ENCODE measurements at places on chromosomes 12 and 14.

GRCh38 chr12:51865757-51866270 lies 17.3 kb upstream of the FIGNL2 start:
- no peak for DNase-seq

- no peak for DNase-seq
Measured at GRCh38 chr12:59268295-59268809, 327.5 kb upstream of the SLC16A7 start.

GRCh38 chr14:103401223-103402214 lies 16.3 kb downstream of the MARK3 start:
- no peak for DNase-seq

- DNase-seq: no peak
Measured at GRCh38 chr12:106646472-106646871, 63.7 kb downstream of the RFX4 start.

GRCh38 chr14:105388110-105388951 lies 10.0 kb upstream of the TEX22 start:
- DNase-seq: no peak

DNA sequence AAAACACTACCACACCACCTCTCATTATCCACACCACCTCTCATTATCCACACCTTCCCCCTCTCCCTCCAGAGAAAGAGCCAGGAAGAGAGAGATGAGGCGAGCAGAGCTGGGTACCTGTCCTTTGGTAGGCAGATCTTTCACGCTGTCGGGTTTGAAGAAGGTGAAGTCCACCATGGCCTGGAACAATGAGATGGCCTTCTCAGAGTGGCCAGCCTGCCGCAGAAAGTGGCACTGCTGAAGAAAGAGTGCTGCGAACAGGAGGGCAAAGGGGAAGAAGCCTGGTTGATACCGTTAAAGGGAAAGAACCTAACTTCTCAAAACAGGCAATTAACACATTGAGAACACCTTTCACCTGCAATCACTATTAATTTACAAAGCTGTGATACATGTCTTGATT lies 30.6 kb downstream of the NRDE2 start:
- no peak for DNase-seq

DNA sequence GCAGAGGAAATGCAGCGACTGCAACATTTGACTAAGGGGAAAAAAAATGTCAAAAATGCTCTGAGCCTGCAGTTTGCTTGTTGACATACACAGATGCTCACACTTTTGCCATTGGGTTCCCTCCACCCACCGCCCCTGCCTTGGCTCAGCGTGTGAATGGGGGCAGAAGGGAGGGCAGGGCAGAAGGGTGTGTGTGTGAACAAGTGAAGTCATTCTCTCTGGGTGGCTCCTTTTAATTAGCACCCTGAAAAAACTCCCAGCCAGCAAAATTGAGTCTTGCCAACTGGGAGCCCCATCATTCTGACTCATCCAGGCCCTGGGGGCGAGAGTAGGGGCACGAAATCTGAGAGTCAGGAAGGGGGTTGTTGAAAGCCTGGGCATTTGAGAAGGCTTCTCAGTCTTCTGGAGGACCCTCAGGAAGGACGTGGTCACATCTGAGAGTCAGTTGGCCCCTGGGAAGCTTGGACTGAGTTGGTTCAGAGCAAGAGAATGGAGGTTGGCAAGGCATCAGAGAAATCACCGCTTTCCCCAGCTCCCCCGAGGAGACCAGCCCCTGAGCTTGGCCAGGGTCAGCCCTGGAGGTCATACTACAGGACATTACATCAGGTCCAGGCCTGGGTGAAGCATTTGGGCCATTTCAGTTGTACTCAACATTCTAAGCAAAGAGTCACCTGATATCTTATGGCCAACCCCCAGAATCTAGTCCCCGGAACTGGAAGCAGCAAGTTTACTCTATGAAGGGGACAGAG lies 22.7 kb upstream of the KRT78 start:
- no peak for DNase-seq

DNA sequence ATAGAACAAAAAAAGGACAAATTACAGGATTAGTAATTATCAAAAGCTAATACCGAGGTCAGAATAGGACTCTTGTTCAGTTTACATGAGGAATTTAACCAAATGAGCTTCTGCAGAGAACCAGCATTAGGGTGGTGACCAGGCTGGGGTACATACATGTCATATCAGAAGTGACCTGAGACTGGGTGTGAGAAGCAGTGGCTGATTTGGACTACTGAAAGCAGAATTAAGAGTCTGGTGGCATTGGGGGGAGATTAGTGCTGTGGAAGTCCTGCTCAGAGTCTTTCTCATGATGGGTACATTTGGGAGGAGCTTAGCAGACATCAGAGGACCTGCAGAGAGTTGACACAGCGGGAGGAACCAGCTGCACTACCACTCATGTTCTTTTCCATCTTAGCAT lies 21.7 kb downstream of the TRAF3 start:
- DNase-seq: no peak

DNA sequence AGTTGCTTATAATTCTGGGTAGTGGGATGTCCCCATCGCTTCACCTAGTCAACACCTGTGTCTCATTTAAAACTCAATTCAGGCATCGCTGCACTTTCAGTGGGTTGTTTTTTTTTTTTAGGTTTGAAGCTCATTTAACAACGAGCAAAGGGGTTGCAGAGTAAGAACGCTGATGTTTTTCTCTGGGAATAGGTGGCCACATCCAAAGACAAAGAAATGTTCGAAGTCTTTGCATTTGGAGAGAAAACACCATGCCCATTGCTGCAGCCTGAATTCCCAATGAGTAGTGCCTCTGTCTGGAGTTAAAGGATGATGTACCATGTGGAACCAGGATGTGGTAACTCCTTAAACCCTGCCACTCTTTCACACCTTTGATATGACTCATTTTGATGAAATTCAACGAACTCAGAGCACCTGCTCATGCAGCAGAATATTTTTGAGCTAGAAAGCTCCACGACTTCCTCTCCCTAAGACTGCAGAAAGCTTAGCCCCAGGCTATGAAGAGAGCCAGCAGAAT lies 35.1 kb upstream of the BATF start:
- DNase-seq: no peak

- DNase-seq: no peak
Measured at GRCh38 chr12:64801381-64801780, 23.1 kb upstream of the TBC1D30 start.

DNA sequence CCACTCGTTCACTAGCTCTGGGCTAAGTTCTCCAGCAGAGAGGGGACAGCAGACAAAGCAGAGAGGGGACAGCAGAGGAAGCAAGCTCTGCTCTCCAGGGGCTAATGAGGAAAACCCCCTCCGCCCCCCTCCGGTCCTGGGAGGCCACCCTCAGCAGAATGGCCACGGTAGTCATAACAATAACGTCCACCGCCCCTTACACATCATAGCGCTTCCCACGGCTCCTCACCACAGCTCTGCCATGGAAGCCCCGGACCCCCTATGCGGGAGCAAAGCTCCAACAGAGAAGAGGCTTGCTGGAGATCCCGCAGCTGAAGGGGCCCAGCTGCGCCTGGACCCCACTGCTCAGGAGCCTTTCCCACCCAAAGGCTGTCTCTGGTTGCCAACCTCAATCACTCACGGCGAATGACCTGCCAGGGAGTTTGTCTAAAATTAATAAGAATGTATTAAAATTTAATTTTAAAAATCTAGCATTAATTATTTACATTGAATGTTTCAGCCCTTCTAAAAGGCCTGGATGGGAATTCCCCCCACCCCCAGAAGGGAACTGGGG lies 17.4 kb downstream of the BEGAIN start:
- no peak for DNase-seq

- no peak for DNase-seq
Measured at GRCh38 chr12:6752167-6752920, 597 bp downstream of the MLF2 start.

GRCh38 chr12:132621657-132622435 lies 3.3 kb downstream of the P2RX2 start:
- no peak for DNase-seq

All from glomerular endothelial cell (primary cell).